ENCODE measurements at places on chromosomes 4 and X. TPM values are rescaled to one million over a fixed set of nuclear protein-coding genes. Genes with fewer than 3 reads are reported as not detected.

DNA sequence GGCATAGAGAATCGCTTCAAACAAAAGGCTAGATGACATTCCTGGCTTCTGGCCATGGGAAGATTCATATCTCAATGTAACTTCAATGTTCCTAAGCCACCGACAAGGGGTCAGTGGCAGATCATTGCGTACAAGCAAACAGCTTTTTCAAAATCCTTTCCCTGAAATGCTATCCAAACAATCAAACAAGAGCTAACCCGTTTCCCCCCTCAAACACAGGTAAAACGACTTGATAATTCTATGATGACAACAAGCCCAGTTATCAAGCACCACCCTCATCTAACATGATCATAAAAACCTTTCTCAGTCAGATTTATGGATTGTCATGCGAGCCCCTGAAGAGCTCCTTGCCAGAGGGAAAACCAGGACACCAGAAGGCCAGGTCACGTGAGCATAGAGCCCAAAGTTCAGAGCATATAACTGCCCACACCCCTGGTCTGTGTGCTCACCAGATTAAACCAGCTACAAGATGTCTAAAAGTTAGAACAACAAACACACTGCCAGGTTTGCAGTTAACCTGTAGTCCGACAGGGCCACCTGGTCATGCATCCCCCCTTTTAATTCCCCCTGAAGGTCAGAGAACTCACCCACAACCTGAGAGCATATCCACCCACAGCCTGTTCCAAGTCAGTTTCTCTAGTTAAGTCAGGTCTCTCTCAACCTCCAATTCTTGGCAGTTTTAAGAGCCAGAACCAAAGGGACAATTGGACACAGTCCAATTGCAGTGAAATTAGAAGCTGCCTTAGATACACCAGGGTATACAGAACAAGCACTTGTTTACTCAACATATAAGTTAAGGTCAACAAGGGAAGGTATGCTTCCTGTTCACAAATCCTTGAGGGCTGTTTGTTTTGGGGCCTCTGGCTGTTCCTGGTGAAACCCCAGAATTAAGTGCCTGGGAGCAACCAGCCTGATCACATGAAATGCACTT lies 248.1 kb upstream of the PPARGC1A start:
- DNase-seq = no peak

FAM47E gene
- total RNA-seq = not detected

- no peak for DNase-seq
These were observed 31.0 kb downstream of the KDM6A start for GRCh38 chrX:44903830-44904530.

DNA sequence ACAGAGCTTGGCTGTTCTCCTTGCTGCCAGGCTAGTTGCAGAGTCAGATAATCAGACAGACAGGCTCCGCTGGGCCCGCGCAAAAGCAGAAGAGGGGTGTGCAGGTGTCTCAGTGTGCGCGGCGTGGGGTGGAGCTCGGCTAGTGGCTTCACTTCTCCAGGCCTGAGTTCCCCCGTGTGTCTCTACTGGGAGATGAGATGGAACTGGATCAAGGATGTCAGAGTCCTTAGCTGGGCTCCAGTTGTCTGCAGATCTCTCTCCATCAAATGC lies 21.1 kb downstream of the HTRA3 start:
- DNase-seq = no peak

GRCh38 chr4:65546882-65547416 lies 123.3 kb downstream of the EPHA5 start:
- DNase-seq = no peak

DNA sequence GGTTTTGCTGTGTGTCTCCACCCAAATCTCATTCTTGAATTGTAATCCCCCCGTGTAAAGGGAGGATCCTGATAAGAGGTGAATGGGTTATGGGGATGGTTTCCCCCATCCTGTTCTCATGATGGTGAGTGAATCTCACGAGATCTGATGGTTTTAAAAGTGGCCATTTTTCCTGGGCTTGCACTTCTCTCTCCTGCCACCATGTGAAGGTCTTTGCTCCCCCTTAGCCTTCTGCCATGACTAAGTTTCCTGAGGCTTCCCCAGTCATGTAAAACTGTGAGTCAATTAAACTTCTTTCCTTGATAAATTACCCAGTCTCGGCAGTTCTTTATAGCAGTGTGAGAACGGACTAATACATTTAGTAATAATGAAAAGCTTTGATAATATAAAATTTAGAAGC lies 46.9 kb downstream of the ANTXR2 start:
- DNase-seq = no peak

DNA sequence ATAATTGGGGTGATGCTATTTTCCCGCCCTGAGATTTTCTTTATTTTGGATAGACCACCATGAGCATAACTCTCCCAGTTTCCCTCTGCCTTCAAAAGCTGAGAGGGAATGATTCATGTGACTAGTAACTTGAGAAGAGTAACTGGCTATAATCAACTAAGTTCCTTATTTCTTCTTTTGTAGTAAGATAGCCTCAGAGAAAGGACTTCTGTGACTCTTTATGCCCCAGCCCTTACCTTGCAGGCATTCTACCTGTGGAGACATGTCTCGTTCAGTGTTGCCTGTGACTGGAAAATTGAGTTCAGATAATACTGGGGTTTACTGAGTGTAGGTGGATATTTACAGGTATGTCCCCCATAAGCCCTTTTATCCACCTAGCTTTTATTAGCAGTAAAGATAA lies 715.4 kb upstream of the HS3ST1 start:
- no peak for DNase-seq

CLIC2 gene
- total RNA-seq = 0.72 TPM

DNA sequence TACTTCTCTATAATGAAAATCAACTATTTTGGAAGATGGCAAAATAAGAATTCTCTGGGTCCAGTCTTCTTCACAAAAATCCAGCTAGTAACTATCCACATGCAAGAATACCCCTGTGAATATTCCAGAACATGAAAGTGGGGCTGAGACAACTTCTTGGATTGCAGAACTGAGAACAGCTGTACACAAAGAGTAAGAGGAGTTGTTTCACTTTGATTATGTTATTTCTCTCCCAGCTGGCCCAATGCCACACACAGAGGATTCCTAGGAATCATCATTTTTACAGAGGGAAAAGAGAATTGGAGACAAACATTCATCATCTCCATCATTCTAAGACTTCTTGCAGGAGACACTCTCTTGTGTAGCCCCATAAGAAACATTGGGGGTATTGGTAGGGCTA lies 782.2 kb upstream of the LCORL start:
- DNase-seq = no peak

DNA sequence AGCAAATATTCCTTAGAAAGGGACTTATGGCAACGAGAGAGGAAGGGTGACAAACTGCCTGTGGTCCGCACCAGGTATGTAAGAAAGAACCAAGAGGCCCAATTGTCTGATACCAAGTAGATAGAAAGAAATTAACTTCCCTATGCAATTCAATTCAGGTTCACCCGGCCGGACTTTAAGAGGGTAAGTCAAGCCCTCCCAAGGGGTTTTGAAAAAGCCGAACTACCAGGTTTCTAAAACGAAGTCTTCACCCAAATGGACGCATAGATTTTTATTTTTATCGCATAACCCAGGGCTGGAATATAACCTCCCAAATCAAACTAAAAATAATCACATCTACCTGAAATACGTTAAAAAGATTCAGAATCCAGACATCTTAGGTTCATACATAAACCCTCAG lies 1.6 kb upstream of the MAB21L2 start:
- DNase-seq = no peak

DNA sequence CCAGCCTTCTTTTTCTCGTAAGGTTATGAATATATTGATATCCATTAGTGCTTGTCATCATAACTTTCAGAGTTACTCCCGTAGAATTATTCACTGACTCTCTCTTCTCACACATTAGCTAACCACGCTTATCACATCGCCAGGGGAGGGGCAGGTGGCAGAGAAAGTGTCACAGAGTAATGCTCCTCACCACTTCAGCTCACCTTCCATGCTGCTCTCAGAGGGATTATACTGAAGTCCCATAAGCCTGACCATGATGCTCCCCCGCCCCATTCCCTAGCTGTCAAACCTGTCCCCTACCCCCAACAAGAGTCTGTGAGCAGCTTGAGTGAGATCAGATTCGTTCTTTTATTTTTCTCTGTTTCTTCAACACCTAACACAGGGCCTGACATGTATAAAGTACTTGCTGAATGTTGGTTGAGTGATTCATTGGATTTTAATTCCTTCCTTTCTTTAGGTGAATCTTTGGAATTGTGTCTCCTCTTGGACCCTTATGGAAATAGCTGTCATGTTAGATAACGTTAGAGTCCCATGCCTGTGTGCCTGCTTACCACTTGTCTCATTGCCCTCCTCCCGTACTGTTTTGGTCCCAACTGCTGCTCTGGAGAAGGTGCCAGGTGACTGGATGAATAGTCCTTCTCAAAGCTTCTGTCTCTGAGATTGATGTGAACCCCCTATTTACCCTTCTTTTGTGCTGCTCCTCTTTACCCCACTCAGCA lies 55.1 kb downstream of the RS1 start:
- DNase-seq = no peak

DNA sequence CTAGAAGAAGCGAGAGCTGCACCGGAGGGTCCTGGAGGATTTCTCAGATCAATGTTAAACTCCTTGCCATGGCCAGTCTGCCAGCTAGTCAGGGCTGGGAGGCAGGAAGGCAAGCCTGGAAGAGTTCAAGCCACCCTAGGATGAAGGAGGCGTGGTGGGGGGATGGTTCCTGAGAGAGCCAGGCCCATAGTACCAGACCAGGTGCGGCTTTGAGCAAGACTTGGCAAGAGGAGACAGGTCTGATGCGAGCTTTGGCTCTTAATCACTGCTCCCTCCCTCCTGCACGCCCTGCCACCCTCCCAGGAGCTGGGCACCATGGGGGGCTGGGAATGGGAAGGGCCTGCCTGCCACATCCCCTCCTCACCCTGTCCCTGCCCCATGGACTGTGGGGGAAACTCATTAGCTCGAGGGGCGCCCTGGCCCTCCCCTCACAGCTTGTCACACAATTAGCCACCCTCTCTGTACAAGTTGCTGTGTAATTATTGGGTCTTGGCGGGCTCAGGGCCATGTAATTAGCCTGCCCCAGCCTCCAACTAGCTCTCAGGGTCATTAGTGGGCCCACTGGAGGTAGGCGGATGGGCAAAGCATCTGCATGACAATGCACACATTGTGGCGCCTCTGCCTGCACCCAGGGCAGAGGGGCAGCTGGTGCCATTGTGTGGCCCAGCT lies 50.3 kb downstream of the EFNB1 start:
- DNase-seq = no peak

GRCh38 chr4:53380221-53380620 lies 2.8 kb downstream of the FIP1L1 start:
- DNase-seq = no peak

ADGRG2 gene
- total RNA-seq = not detected

GRCh38 chr4:88653371-88653946 lies 44.2 kb downstream of the NAP1L5 start:
- no peak for DNase-seq

- DNase-seq = no peak
These were observed 26.9 kb downstream of the NKX1-1 start for GRCh38 chr4:1379351-1379781.

CXCL10 gene
- not detected for total RNA-seq

NR3C2 gene
- total RNA-seq = 34.5 TPM

NDST4 gene
- not detected for total RNA-seq

- DNase-seq = no peak
These were observed 130.8 kb downstream of the PPARGC1A start for GRCh38 chr4:23759066-23759465.

MAOB gene
- total RNA-seq = not detected

- no peak for DNase-seq
These were observed 280.9 kb downstream of the IQCM start for GRCh38 chr4:149534779-149535178.

GRCh38 chrX:33686105-33686504 lies 446.0 kb downstream of the FAM47A start:
- DNase-seq = no peak

DNA sequence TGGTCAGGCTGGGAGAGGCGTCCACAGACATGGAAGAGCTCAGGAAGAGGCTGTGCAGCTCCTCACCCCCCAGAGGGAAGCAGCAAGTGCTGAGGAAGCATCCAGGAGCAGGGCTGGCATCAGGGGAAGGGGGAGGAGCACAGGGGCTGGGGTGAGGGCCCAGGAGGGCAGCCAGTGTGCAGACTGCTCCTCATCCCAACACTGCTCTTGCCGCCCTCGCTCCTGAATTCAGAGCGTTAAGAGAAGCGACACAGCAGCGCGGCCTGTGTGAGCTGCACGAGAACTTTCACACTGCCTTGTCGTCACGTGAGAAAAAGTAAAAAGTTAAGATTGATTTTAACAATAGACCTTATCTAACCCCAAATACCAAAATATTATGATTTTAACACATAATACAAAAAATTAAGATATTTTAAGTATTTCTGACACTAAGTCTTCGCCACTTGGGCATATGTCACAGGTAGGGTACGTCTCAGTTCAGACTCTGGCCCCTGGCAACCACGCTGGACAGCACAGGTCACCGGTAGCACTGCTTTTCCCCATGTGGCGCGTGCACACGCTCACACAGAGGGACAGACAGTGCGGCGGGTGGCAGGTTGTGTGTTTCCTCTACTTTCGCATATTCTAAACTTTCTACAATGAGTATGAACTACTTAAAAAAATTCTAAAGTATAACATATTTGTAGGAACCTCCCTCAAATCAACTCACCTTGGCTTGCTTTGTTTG lies 19.7 kb downstream of the NOP14 start:
- DNase-seq = no peak

DNA sequence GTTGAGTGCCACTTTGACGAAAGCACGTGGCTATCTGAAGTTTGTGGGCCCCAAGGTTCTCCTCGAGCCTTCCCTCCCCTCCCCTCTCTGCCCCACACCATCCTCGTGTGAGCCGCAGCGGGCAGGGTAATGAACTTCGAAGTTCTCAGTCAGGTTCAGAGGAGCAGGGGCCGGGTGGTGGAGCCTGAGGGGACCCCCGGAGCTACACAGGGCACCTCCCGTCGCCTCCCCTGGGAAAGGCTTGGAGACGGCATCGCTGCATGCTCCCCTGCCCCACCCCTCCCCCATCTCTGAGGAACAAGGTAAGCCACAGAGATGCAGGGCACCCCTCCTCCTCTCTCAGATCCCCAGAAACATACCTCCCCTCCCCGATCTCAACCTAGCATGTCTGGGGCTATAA lies 2.8 kb upstream of the NKX1-1 start:
- no peak for DNase-seq
